Right cardiac atrium (tissue), 5 donors: ENCODE measurements at places on chromosomes 12 and 14. TPM values are rescaled to one million over a fixed set of nuclear protein-coding genes. Genes with fewer than 3 reads are reported as not detected.
A peak's percentile ranks its signal among the peaks of the same experiment; 100 is the strongest.

ERO1A gene
- total RNA-seq: 19.1 TPM

NANOG gene
- not detected for total RNA-seq

P2RX7 gene
- total RNA-seq: 4.0 TPM

OR6C2 gene
- total RNA-seq: not detected

DIP2B gene
- total RNA-seq: 11.8 TPM

OVCH1 gene
- 0.12 TPM for total RNA-seq

TRPV4 gene
- 1.3 TPM for total RNA-seq

GRCh38 chr14:89543425-89543790, 126.4 kb upstream of the FOXN3 start:
- peak; percentile 60 for DNase-seq

- no peak for DNase-seq
Measured at GRCh38 chr12:119727600-119728443, 59.9 kb downstream of the PRKAB1 start.

- DNase-seq: no peak
Measured at GRCh38 chr14:64610049-64610746, 60.4 kb downstream of the PPP1R36 start.

DNA sequence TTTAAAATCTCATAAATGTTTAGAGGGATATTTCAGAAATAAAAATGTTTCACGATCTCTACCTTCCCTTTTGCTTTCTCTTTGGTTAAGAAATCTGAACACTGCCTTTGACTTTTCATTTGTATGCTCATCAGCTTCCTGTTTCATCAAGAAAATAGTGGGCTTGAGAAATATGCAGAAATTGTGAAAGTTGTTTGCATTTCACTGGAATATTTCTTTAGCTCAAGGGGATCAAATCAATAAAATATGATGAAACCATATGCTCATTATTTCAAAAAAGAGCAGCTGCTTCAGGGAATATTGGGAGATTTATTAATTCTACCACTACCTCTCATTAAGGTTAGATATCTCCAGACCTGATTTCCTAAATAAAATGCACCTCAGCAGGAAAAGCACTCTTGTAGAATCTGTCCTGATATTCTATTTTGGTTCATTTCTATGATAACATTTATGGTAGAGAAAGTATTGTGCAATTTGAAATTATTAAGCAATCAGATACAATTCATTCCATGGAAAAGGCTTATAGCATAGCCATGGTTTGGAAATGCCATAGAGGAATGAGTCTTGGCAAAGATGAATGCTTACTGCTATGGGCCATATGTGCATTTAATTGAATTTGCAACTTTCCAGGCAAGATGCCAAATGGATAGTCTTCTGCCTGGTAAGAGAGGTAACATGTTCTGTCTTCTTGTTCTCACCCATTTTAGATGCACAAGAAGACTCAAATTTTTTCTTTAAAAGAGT, 212.6 kb upstream of the SLC16A7 start:
- DNase-seq: no peak

DNA sequence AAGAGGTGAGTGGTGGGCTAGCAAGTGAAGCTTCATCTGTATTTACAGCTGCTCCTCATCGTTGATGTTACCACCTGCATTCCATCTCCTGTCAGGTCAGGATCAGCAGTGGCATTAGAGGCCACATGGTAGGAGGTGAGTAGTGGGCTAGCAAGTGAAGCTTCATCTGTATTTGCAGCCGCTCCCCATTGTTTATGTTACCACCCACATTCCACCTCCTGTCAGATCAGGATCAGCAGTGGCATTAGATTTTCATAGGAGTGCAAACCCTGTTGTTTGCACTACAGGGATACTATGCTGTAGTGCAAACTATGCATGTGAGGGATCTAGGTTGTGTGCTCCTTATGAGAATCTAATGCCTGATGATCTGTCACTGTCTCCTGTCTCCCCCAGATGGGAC, 519.1 kb downstream of the GLT1D1 start:
- no peak for DNase-seq

DNA sequence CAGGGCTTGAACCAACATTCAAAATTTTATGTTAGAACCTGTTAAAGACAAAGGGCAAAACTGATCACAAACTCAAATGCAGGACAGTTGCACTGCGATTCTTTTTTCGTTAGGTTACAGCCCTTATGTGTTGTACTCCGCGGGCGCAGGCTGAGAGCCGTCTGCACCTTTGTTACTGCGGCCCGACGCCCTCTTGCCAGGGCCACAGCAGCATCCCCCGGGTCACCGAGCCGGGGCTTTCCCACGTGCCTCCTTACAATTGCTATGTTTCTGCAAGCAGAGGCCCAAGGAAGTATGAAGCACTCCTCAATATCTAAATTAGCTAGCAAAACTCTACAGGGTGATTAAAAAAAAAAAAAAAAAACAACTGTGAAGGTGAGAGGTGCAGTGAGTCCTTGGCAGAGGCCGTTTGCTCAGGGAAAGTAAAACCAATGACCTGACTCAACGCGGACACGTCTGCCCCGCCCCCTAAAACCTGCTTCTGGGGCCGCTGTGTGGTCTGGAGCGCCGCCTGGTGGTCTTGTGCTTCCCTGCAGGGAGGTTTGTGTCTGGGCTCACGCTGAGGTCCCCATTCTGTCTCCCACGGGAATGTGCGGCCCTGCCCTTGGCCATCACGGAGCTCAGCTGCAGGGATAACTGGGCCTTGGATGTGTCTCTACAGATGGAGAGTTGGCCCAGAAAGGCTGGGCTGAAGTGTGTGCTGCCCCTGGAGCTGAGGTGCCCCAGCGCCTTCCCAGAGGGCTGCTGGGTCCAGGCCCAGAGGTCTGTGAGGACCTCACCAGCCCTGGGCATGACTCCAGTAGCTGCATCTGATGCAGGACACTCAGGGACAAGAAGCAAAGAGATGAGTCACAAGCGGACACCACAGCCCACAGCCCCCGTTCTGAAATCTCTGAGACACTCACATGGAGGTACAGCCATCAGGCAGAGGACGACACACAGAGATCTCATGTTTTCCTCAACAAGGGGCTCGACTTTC, 418.5 kb downstream of the TMEM121 start:
- peak; percentile 77 for DNase-seq

DNA sequence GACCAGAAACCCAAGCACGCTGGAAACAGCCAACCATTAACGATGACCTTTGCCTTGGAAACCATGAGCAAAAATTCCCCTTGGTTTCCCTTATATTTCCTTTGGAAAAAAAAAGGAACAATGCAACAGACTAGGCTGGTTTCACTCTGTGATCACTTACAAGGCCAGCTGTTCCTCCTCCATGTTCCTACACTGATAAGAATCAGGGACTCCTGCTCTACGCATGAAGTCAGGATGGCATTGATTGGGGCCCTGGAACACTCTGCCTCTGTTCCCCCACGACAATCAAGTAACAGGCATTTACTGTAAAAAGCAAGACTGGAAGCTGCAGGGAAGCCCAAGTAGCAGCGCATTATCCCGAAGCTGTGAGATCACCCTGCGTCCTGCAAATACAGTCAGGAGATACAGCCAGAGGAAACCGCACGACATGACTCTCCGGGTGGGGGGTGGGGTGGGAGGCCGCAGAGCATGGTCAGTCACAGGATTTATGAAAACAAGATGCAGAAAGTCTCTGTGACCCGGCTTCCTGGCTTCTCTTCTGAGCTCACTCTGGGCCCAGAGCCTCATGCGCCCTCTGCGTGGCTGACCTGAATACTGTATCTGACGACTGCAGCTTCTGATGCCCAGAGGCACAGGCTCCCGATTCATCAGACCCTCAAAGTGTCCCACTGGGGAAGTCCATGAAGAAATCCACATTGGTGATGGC, 31.1 kb downstream of the SSH1 start:
- peak; percentile 81 for DNase-seq

DNA sequence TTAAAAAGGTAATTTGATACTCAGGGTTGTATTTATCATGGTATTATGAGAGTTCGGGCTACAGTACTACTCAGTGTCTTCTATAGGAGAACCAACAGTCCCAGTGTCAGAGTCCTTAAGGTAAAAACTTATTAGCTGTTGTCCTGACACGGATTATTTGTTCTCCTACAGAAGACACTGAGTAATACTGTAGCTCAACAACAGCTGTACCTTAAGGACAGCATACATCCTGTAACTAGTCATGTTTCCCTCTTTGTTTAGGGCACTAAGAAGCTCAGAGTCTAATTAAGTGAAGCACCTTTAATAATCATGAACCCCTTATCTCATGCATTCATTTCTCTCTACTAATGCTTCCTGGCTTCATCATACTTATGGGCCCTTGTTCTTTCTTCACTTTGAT, 33.9 kb downstream of the ARF6 start:
- DNase-seq: no peak

- no peak for DNase-seq
Measured at GRCh38 chr12:106855221-106855758, 80.8 kb downstream of the RIC8B start.

DNA sequence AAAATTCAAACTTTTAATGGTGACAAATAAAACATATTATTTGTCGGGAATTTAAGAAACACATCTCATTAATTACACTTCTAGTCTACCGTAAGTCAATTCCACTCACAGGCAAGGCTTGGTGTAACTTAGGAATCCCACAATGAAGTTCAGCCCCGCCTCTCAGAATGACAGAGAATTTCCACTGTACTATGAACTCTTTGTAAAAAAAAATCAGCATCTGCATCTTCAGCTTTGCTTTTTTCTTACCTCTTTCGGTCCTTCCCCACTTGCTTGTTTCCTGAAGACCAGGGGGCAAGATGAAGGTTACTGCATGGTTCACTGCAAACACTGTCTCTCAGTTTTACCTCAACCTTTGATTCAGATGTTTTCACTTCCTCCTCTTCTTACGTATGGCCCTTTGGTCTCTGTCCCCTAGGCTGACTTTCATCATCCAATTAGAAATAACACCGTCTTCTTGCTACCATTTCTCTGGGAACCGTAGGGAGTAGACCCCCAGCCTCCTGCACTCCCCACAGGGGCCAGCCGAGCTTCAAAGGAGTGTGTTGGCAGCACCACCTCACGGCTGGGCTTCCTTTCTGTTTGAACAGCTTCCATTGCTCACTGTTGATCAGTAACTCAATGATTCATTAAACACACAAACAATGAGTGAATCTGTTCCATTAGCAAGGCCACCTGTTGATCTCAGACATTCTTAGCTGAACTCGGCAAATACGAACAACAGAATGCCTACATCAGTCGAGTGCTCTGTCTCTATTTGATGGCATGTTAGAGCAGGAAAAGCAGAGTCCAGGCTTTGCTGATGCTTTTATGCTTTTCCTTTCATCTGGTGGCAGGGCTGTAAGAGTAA, 343.0 kb downstream of the BMP4 start:
- no peak for DNase-seq

GRCh38 chr12:66832997-66833396, 154.1 kb upstream of the GRIP1 start:
- DNase-seq: no peak

DNA sequence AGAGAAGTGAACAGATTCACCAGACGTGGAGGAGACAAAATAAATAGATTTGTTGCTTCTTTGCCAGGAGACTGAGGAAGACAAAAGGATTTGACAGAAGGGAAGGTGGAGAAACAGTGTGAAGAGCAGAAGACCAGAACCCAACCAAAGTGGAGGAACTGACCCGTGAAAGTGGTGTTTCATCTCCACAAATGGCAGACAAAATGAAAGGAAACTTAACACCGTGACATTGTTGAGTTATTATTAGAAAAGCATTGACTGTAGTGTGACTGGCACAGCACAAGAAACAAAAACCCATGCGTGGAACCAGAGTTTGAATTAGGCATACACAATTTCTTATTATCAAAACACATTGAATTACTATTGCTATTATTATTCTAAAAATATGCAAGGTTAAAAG, 518.1 kb downstream of the TMEM121 start:
- no peak for DNase-seq

- DNase-seq: no peak
Measured at GRCh38 chr12:67237231-67237630, 31.9 kb upstream of the CAND1 start.

DNA sequence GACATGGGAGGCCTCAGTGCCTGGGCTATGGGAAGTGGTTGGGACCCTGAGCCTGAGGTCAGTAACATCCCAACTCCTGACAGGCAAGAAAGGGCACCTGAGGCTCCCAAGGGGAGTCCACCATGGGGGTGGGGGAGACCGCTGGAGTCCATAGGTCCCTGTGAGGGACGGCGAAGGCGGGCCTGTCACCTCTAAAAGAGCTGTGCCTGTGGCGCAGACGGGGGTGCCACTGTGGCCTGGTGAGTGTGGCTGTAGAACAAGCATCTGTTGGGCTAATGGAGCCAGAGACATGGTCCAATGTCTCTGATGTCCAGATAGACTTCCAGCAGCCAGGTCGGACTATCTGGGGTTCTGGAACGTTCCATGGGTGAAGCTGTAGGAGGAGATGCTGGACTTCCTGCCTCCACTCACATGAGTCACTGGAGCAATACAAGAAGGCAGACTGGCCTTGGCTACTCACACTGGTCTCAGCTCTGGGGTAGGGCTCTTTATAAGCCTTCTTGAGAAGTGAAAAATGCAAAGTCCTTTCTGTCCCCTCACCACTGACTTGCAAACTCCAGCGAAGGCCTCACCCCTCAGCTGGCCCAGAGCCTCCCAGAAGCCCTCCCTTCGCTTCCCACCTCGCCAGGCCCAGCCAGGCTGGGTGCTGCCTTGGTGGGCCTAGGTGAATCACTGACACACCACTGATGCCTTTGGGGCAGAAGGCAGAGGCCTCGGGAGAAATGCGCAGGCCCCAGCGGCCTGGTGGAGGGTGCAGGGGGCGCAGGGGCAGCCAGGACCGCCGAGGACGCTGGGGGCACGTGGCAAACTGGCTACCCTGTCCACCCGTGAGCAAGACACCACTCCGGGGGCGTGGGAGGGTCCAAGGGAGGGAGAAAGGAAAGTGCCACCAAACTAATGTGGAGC, 1.1 kb upstream of the TRAF3 start:
- DNase-seq: peak; percentile 31

GRCh38 chr14:74892745-74893144, 11.0 kb downstream of the DLST start:
- no peak for DNase-seq

DNA sequence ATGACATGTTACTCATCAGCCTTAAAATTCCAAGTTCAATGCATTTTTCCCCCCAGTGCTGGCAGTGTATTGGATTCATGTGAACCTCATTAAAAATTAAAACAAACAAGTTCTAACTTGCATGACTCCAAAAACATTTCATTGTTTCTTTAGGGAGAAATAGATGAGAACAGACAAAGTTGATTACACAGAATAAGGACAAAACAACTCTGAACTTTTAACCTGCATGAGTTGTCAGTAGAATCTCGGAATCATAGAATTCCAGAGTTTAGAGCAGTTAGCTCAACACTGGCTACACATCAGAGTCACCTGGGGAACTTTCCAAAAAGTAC, 127.5 kb downstream of the TMX1 start:
- DNase-seq: no peak

- peak; percentile 57 for DNase-seq
Measured at GRCh38 chr14:53663709-53664108, 292.9 kb downstream of the BMP4 start.

DNA sequence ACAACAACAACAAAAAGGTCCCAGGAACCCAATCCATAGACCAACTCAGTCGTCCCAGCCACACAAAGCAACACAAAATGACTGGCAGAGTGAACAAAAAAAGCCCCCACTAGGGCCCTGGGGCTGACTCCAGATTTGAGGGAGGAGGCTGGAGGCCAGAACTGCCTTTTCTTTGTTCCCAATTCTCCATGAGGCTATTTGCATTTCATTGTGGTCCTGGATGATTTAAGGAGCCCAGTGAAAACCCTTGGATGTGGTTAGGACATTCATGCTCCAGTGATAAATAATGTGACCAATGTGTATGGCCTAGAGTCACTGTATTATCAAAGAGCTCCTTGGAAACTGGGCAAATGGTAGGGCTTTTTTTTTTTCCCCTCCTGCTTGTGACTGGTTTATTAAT, 192.9 kb downstream of the NUAK1 start:
- no peak for DNase-seq
